Muscle of back (tissue), 13 donors: ENCODE measurements at places on chromosomes 6 and 20.

DNA sequence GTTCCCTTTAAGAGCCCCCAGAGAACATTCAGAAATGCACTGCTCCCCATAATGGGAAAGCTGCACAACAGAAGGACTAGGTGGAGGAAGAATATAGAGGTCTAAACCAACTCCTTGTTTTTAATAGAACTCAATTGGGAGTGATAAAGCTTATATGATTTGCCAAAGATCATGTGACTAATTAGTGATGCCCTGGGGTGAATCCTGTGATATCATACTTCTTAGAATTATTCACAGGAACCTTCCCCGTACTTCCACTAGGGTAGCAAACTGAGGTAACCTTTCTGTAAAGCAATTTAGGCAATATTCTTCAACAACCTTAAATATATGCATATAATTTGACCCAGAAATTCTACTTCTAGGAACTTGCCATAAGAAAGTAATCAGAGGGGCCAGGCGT lies 84.4 kb downstream of the TFAP2A start:
- no peak for DNase-seq

- no peak for DNase-seq
These were observed 13.7 kb upstream of the FUT9 start for GRCh38 chr6:96001891-96002575.

DNA sequence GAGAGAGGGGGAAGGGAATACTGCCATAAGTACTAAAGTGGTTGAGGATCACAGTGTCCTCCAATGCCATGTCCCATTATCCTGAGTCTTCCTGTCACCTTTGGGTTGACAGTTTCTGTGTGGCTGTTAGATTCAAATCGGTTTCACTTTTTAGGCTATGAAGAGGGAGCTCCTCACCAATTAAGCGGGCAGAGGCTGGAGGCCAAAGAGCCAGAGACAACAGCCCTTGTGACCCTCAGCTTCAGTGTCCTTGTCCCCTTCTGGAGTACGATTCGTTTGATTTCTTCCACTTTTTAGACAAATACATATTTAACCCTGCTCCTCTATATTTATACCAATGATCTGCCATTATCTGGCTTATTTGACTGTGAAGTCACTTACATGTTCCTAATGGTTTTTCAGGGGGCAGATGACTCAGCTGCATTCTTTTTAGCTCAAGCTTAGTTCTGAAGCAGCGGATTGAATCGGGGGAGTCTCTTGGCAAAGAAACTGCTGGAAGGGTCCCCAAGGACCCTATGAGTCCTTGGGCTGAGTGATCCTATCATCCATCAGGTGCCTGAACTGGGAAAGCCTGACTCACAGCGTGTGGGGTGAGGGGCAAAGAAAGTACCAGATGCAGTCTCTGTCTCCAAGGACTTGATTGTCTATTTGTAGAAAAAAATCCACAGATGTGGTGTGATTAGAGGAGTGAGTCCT lies 18.2 kb downstream of the FERMT1 start:
- peak; percentile 18 for DNase-seq

GRCh38 chr6:169046483-169047192 lies 207.0 kb downstream of the THBS2 start:
- DNase-seq = no peak

DNA sequence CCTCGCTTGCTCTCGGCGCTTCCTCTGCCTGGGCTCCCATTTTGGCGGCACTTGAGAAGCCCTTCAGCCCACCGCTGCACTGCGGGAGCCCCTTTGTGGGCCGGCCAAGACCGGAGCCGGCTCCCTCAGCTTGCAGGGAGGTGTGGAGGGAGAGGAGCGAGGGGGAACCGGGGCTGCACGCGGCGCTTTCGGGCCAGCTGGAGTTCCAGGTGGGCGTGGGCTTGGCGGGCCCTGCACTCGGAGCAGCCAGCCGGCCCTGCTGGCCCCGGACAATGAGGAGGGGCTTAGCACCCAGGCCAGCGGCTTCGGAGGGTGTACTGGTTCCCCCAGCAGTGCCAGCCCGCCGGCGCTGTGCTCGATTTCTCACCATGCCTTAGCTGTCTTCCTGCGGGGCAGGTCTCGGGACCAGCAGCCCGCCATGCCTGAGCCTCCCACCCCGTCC lies 10.2 kb upstream of the SRPK1 start:
- no peak for DNase-seq

GRCh38 chr6:16043171-16044135 lies 85.4 kb upstream of the MYLIP start:
- DNase-seq = peak; percentile 10

- peak; percentile 48 for DNase-seq
These were observed 214.6 kb downstream of the HDGFL1 start for GRCh38 chr6:22783931-22784330.

GRCh38 chr20:58137651-58138265 lies 90.7 kb downstream of the ANKRD60 start:
- DNase-seq = no peak

- DNase-seq = peak; percentile 54
These were observed 48.3 kb upstream of the TBC1D32 start for GRCh38 chr6:121382467-121383121.

GRCh38 chr6:126195625-126196236 lies 144.2 kb upstream of the CENPW start:
- no peak for DNase-seq

- no peak for DNase-seq
These were observed 238.1 kb upstream of the TAB2 start for GRCh38 chr6:149079456-149079855.

DNA sequence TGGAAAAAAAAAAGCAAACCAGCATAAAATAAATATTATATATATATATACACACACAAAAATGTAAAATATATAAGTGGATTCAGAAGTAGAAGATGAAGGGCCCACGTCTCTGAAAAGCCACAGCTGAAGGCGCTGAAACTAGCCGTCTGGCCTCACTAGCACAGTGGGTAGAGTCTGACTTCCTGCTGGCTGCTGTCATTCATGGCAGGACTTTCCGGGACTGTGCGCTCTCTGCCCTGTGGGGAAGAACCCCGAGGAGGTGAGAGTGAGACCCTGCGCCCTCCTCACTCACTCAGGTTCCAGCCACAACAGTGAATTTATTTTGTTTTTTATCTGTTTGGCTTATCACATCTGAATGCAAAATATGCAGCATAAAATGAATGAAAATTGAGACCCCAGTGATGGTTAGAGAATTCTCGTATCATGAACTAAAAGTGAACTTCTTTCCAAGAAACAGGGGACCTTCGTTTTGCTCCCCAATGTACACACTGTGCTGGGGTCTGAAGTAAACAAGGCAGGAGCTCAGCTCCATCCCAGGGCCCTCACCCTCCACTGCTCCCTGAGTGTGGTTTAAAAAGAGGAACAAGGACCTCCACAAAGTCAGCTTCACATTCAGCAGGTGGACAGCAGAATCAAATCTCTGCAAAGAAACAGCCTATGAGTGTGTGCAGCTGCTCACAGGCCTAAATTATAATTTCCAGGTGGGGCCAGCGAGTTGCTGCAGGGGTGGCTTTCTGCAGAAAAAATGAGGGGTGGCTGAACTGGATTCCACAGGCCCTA lies 1.3 kb upstream of the RAMACL start:
- DNase-seq = no peak

DNA sequence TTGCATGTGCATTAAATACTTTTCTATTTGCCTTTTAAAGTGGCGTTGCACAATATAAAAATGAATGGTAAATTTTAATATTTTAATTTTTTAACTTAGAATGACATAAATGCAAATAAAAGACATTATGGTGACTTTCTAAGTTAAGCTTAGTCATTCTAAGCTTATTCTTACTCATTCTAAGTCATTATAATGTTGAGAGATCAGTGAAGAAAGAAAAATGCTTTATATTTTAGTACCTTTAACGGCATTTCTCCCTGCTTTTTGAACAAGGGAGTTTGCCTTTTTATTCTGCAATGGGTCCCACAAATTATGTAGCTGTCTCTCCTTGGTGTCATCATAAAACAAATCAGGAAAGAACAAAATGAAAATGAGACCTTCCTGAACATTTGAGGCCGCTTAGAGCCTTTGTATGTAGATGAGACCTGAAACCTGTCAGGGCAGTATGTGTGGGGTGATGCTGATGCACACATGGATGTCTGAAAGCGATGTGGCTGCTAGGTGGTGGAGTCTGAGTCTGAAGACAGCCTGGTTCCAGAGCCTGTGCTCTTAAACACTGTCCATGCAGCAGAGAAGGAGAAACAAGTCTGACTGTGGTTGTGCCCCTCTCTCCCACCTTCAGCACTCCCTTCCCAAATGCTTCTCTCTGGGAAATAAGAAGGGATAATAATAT lies 158.0 kb downstream of the PHF3 start:
- DNase-seq = no peak

- no peak for DNase-seq
These were observed 37.6 kb downstream of the BEND3 start for GRCh38 chr6:107077710-107078109.

- peak; percentile 68 for DNase-seq
These were observed 184.2 kb upstream of the BMP2 start for GRCh38 chr20:6583134-6583738.

- no peak for DNase-seq
These were observed 86.5 kb upstream of the CST7 start for GRCh38 chr20:24862606-24863005.

DNA sequence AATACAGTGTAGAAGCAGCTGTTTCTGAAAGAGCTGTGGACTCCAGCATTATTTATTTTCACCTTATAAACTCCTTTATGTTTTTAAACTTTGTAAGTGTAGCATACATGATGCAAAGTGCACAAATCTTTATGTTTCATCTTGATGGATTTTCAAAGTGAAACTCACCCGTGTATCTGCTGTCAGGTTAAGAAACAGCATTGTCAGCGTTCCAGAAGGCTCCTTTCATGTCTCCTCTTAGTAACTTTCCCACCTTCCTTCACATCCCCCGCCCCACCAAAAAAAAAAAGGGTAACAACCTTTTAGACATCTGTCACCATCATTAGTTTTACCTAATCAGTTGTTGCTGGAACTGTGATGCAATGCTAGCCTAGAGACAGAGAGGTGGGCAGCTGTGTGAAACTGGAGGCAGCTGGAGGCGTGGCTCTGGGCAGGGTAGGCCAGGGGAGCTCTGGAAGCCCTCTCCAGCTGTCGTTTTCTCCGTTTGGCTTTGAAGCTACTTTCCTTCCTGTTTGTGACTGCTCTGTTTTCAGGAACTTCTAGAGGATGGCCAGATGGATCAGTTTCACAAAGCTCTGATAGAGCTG lies 7.2 kb downstream of the ACTR5 start:
- DNase-seq = no peak

DNA sequence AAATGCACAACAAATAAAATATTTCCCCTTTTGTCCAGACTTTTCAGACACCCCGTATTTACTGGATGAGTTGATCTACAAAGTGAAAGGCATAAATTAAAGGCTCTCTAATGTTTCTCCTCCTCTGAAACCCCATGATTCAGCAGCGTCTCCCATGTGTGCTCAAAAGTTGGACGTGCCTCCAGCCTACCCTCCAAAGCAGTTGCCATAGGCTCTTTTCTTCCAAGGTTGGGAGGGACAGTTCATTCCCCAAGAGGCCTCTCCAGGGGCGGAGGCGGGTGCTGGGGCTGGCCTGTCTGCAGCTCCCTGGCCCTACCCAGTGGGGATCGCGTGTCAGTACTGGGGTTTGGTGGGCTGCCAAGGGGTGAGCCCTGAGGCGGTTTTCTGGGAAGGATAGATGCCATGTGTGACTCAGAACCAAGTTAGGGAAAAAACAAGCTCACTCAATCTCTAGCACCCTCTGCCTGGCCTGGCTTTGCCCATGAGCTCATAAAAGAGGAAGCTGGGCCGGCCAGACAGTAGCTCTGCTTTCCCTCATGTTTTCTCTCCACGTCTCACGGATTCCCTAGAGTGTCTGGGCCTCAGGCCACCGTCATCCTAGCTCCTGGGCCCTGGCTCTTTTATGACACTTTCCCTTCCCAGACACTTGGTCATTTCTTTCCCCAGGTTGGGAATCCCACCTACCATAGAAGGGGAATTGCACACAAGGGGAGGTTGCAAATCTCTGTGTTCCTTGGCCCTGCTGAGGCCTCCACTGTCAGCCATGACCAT lies 8.0 kb upstream of the IER3 start:
- peak; percentile 78 for DNase-seq

- DNase-seq = no peak
These were observed 11.1 kb upstream of the RIPK1 start for GRCh38 chr6:3057063-3057770.

DNA sequence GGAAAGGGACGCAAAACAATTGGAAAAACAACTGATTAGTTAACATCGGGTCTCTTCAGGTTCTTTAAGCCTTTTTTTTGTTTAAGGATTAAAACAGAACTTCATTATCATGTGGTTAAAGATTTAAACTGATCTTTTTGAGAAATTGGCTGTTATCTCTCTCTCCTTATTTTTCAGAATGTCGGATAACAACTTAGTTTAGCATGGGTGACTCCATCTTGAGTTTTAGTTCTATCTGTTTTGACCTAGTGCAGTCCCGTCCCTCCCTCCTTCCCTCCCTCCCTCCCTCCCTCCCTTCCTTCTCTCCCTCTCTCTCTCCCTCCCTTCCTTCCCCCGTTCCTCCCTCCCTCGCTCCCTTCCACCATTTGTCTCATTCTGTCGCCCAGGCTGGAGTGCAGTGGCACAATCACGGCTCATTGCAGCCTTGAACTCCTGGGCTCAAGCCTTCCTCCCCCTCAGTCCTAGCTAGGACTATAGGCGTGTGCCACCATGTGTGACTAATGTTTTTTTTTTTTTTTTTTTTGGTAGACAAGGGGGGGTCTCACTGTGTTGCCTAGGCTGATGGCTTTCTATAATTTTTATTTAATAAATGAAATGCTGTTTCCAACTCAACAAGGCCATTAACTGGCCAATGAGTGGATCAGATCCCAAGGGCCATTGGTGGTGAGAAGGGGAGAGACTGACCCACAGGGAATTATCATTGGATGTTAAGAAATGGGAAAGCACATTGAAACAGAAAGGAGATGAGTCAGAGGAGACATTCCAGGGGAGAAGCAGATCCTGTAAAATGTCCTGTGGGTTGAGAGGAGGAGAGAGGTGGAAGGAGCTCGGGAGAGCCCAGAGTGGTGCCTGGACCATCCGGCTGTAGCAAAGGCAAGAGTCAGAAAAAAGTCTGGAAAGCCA lies 13.6 kb downstream of the BAK1 start:
- no peak for DNase-seq

- no peak for DNase-seq
These were observed 42.9 kb upstream of the PIM1 start for GRCh38 chr6:37126961-37127616.

GRCh38 chr6:22437665-22438064 lies 131.7 kb upstream of the HDGFL1 start:
- no peak for DNase-seq

GRCh38 chr6:3294921-3295871 lies 36.4 kb downstream of the PSMG4 start:
- DNase-seq = no peak

DNA sequence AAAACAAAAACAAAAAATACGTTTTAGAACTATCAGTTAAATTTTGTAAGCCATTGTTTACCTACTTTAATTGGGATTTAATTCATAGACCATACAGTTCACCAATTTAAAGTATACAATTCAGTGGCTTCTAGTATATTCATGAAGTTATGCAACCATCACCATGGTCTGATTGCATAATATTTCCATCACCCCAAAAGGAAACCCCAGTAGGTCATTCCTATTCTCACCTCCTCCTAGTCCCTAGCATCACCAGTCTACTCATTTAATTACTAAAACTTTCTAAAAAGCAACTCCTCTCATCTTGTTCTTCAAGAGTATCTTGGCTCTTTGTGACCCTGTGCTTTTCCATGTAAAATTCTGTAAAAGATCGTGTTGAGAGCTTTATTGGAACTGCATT lies 60.2 kb downstream of the ASXL1 start:
- no peak for DNase-seq
